ENCODE measurements at places on chromosomes 2 and 18.

GRCh38 chr2:223500709-223501108 lies 101.5 kb downstream of the SCG2 start:
- DNase-seq = no peak

DNA sequence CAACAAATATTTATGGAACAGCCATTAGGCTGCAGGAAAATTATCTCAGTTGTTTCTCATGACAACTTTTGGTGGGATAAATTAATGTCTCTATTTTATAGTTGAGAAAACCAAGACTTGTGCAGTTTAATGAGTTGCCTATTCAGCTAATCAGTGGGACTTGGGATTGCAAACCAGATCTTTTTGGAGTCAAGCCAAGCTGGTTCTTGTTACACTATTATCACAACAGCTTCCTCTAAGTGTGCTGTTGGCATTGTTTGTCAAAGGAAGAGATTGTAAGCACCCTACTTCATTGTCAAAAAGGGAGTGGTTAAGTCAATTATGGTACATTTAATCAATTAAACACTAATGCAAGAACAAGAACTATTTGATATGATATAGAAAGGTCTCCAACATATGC lies 119.2 kb downstream of the PAX3 start:
- no peak for DNase-seq

- DNase-seq = no peak
These were observed 446.1 kb upstream of the MYT1L start for GRCh38 chr2:2777213-2777612.

DNA sequence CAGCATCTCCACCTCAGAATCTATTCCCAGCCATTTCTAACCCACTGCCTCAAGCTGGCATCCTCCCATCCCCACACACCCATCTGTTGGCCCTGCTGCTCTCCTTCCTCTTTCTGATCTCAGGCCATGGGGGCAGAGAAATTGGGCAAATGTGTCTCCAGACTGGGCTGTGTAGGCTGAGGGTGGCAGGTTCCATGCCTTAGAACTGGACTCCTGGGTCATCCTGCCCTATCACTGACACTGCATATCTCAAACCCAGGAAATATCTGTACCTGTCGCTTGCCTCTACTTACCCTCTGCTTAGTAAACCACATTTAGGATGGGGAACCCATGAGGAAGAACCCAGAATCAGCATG lies 1.8 kb downstream of the WNT10A start:
- no peak for DNase-seq

- DNase-seq = no peak
These were observed 114.9 kb downstream of the ALK start for GRCh38 chr2:29806461-29806860.

DNA sequence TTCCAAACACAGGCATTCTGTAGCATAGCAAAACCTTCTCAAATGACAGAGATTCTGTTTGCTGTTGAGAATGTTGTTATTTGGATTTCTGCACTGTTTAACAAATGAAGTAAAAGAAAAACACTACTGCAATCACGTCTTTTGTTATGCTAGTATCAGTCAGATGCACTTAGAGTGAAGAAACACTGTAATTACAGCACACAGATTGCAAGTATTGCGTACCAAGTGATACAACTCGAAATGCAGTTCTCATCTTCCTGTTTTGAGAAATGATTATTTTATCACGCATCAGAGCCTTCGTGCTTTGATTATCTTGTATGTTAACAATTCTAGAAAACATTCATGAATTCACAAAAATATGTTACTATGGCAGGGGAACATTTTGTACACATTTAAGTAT lies 41.8 kb upstream of the KLF11 start:
- DNase-seq = no peak

GRCh38 chr2:113010088-113010487 lies 4.8 kb downstream of the IL36A start:
- DNase-seq = no peak

DNA sequence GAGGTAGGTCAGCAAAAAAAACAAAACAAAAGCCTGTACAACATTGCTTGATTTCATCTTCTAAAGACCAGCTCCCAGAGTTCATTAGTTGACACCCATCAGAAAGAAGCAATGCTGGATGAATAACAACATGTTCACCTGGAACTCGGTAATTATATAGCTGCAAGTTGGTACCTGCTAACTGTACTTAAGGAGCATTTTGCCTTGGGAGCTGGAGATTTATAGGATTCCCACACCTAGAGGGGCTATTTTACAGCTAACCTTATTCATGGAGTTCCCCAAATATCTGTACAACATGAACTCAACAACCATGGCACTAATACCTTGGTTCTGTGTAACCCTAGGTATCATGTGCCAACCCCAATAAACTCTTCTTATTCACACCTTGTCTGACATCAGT lies 281.1 kb upstream of the NCKAP5 start:
- DNase-seq = no peak

- no peak for DNase-seq
These were observed 21.6 kb downstream of the DNMT3A start for GRCh38 chr2:25320077-25320476.

DNA sequence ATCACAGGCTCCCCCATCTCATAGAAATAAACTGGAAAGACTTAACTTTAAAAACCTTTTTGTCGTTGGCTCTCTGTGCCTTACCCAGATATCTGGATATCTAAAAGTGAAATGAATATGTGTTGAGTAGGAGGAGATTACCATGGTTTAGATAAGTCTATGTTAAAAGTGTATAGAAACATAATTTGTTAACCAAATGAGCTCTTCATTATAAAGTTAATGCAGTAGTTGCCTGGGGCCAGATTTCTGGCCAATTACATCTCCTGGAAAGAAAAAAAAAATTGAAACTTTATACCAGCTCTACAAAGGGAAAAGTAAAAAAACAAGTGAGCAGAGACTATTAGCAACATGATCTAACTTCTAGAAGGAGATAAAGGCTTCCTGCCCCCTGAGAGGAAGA lies 259.6 kb upstream of the UBE2E3 start:
- DNase-seq = no peak

DNA sequence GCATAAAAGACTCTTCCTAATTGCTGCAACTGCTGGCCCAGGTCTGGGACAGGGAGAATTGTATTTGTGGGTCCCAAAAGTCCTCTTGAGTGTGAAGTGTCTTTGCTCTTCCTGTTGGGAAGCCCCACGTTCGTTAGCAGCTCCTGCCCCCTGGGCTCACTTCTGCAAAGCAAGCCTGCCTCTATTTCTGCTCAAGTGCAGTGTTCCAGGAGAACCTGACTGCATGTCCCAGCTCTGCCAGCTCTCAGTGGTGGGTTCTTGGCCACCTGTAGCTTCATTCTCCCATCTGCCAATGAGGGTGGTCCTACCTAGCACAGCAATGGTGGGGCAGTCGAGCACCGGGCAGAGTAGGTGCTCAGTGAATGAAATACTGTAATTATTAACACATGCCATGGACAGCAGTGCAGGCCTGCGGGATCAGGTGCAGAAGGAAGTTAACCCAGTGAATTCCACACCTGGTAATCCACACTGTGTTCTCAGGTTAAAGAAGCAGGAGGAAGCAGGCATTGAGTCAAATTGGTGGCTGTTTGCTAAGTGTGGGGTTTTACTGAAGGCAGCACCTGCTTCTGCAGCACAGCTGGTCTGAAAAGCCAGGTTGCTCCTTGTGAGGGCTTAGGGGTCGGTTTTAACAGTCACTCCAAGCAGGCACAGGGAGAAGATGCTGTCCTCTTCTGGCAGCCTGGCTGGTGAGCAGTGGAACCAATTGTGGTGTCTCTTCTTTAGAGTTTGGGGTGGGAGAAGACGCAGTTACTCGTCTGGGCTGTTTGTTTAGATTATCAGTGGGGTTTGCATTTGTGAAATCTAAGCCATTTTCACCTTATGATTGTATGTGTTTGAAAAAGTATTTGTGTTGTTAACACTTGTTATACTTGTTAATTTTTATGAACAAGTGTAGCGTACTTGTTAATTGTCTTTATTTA lies 54.3 kb downstream of the DGKD start:
- no peak for DNase-seq

DNA sequence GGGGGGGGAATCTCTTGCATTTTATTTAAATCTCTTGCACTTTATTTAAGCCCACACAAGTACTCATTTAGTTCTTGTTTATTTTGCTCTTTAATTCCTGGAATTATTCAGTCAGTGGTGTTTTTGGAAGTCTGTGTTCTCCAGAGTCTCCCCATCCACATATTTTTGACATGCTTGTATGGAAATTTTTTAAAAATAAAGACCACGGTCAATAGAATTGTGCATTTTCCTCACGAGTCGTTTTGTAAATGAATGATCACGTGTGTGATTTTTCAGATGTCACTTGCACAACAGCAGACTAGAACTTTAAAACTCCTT lies 824 bp downstream of the CD302 start:
- DNase-seq = no peak

DNA sequence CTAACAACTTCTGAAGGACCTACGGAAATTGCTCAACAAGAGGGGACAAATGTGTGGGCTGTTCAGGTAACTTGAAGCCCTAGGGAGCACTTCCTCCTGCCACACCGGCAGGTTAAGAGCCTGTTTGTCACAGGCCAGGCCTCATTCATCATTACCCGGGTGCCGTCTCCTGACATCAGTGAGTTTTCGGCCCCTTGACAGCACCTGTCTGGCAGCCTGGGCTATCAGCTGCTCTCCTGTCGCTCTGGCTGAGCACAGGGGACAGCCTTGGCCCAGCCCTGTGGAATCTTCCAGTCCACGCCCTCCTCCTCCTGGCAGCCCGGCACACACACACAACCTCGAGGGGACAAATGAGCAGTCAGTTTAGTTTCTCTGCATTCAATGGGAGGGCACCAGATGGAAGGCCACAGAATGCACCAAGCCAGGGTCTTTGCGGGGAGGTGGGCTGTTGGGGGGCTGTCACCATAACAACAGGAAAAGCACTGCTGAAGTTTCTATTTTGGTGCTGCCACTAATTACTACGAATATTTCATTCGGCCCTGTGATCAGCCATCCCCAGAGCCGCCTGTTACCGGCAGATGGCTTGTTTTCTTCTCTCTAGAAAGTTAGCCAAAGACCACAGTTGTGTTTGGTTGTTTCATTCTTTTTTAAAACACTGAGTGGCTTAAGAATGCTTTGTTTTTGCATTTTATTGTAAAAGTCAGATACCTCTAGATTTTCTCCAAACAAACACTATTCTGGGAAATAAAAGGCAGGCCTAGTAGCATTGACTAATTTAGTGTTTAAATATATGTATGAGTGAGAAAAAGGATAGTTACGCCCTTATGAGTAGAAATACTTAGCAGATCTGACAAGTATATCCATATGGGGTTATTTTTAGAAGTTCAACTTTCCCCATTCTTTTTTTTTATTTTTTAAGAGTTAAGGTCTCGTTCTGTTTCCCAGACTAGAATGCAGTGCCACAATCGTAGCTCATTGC lies 189.9 kb upstream of the NDUFV2 start:
- DNase-seq = no peak

DNA sequence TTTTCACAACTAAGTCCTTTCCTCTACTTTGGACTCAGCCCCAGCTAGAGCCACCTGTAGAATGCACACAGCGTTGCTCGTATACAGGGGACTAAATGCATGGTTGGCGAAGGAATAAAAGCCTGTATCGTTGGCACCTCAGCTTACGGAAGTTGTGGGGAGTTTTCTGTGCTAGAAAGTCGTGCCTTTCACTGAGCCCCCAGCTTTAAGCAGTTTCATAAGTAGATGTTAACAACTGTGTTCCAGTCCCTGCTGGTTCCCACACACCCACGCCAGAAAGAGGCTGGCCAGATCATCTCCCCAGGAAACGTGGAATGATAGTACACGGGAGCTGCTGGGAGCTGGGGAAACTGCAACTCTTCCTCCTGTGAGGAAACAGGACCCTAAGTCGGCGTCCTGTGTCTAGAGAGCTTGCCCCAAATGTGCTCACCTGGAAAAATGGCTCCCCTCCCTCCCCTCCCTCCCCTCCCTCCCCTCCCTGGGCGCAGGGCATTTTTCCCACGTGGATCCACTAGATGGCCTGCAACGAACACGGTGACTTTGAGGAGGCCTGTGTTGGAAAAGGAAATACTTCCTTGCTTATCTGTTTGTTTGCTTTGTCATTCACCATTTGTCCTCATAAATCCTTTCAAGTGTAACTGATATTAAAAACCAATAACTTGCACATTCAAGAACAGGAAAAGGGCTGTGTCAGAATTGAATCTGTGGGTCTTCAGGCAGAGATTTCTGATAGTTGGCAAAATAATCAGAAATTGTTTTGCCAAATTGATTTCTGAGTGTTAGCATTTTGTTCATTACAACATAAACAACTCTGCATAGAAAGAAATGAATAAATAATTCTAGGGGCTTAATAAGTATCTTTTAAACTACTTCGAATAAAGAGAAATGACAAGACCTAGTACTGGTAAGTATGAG lies 43.9 kb upstream of the RFX8 start:
- DNase-seq = peak; percentile 40

GRCh38 chr2:43307046-43307445 lies 80.6 kb upstream of the ZFP36L2 start:
- DNase-seq = no peak

DNA sequence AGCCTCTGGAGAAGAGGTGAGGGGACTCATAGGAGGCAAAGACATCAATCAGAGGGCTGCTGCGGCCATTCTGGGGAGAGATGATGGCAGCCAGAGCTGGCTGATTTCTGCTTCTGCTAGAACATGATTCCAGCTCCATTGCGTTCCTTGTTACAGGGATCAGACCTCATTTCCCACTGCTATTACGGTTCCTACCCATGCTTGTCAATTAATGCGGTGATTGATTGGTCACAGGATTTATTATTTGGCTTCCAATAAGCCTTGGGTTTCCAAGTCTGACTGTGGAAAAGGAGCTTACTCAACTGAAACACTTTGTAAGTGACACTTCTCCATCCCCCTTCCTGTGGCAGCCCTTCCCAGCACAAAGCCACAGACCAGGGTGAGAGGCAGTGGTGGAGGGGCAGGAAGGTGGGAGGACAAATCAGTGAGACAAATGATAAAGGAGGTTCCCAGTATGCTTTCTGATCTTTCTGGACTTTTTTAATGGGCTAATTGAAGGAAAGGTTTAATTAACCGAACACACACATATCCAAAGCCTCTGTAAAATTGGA lies 26.8 kb upstream of the CTLA4 start:
- no peak for DNase-seq

DNA sequence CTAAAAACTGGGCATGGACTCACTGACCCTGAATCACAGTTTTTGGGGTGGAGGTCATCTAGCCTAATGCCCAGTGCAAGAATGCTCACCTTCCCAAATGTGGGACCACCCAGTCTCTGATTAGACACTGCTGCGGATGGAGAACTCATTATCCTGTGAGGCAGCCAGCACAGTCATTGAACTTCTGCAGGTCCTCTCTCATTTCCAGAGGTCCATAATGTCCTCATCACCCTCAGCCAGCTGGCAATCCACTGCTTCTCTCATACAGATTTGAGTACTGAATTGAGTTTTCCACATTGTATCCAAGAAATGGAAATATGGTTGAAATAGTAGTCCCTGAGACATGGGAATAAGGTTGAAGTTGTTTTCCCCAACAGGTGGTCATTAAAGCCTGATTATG lies 5.0 kb upstream of the MYO5B start:
- DNase-seq = no peak

GRCh38 chr2:136069773-136070172 lies 48.2 kb downstream of the CXCR4 start:
- DNase-seq = no peak

DNA sequence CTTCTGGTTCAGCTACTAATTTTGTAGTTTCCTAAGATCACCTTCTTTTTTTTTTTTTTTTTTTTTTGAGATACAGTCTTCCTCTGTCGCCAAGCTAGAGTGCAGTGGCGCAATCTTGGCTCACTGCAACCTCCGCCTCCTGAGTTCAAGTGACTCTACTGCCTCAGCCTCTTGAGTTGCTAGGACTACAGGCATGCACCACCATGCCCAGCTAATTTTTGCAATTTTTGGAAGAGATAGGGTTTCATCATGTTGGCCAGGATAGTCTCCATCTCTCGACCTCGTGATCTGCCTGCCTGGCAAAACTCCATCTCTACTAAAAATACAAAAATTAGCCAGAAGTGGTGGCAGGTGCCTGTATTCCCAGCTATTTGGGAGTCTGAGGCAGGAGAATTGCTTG lies 301.5 kb upstream of the TFPI start:
- no peak for DNase-seq

All from HCT116 (cell line).